ENCODE measurements at places on chromosomes 3 and 15. TPM values are rescaled to one million over a fixed set of nuclear protein-coding genes. Genes with fewer than 3 reads are reported as not detected.

TEX55 gene
- total RNA-seq = not detected

CLDN1 gene
- 0.36 TPM for total RNA-seq

ABI3BP gene
- 21.8 TPM for total RNA-seq

PLOD2 gene
- total RNA-seq = 6.5 TPM

GOLGA8K gene
- total RNA-seq = not detected

PIF1 gene
- total RNA-seq = not detected

DGKG gene
- 5.0 TPM for total RNA-seq

MESP1 gene
- total RNA-seq = 5.7 TPM

PAQR9 gene
- 1.0 TPM for total RNA-seq

CPNE4 gene
- total RNA-seq = not detected

CXCR6 gene
- not detected for total RNA-seq

DHX36 gene
- 204 TPM for total RNA-seq

SYNPR gene
- not detected for total RNA-seq

FRMD5 gene
- total RNA-seq = 0.04 TPM

SERINC4 gene
- 0.82 TPM for total RNA-seq

UPK1B gene
- not detected for total RNA-seq

ITIH4 gene
- 20.4 TPM for total RNA-seq

FANCD2 gene
- 1.3 TPM for total RNA-seq
